CD4-positive, alpha-beta T cell treated with Interleukin-6 for 4 hours (primary cell): ENCODE measurements at places on chromosomes 2 and 18.

- DNase-seq: no peak
Observed at GRCh38 chr18:44080054-44080453, 600.6 kb upstream of the SETBP1 start.

GRCh38 chr18:73270920-73271634 is 403.3 kb upstream of the NETO1 start:
- DNase-seq: no peak

DNA sequence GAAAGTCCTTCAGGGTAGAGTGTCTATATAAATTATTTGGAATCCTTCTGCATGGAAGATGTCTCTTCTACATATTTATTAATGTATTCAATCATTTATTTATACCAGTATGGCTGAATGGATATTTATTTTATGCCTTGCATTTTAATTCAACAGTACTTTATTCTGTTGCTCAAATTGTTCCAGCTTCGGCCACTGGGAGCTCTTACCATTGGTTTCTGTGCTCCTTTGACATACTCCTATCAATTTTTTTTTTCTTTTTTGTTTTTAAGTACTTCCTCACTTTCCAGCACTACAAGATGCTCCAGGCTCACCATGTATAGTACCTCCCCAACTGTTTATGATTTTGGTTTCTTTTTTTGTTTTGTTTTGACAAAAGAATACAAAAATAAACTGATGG is 39.4 kb upstream of the WIPF1 start:
- no peak for DNase-seq

DNA sequence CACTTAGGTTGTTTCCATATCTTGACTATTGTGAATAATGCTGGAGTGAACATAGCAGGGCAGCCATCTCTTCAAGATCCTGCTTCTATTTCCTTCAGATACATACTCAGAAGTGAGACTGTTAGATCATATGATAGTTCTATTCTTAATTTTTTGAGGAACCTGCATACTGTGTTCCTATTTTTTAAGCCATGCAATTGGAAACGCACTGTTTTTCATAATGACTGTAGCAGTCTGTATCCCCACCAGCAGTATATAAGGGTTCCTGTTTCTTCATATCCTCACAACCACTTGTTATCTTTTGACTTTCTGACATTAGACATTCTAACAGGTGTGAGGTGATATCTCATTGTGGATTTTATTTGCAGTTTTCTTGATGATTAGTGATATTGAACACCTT is 15.5 kb downstream of the NEURL3 start:
- DNase-seq: no peak

GRCh38 chr2:25420820-25421237 is 79.1 kb upstream of the DNMT3A start:
- DNase-seq: no peak

DNA sequence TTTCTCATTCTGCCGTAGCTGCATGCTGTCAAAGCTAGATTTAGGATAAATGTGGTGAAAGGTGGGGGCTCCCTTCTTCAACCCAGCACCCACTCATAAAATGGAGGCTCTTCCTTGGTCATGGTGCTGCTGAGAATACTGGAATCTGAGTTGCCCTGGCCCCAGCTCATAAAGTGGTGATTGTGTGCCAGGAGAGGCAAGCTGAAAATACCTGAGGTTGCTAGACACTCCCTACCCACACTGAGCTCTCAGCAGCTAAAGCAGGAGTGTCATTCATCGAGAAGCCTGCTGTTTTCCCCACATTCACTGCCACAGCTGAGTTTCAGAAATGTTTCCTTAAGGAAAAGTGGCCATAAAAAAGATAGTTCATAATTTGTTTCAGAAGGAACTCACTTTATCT is 297.1 kb upstream of the RBMS1 start:
- no peak for DNase-seq

DNA sequence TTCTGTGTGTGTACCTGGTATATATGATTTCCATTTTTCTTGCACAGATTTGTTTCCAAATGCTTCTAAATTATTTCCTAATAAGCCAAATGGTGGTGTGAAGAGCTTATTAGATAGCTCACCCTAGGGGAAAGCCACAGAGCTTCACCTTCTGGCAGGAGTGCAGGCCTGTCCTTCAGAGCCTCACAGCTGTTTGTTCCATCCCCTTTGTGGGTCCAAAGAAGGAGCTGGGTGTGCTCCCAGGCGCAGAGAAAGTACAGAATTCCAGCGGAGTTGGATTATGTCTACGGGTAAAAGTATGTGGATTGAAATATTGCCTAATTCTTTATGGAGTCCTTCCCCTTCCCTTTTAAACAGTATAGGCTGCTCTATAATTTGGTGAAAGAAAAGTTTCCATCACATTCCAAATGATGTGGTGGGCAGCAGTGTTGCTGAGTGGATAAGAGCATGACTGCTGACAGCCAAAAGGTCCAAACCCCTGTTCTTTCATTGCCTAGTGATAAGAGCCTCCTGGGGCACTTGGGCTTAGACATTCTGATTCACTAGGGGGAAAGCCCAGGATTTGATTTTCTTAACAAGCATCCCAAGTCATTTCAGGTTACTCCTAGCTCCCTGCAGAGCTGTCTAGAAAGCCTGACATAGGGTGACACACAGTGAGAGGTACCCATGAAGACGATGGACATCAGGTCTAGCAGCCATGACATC is 86.6 kb downstream of the WDSUB1 start:
- no peak for DNase-seq

DNA sequence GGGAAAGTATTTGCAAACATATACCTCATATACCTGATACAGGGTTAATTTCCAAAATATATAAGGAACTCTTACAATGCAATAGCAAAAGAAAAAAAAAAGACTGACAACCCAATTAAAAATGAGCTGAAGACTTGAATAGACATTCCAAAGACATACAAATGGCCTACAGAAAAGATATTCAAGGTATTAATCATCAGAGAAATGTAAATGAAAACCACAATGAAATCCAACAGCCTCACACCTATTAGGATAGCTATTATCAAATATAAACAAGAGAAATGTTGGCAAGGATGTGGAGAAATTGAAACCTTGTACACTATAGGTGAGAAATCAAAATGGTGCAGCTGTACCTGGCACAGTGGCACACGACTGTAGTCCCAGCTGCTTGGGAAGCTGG is 25.7 kb downstream of the NR4A2 start:
- no peak for DNase-seq

GRCh38 chr2:105143467-105144151 is 97.9 kb upstream of the GPR45 start:
- DNase-seq: peak; percentile 46

GRCh38 chr2:222663479-222663878 is 7.6 kb upstream of the FARSB start:
- no peak for DNase-seq

DNA sequence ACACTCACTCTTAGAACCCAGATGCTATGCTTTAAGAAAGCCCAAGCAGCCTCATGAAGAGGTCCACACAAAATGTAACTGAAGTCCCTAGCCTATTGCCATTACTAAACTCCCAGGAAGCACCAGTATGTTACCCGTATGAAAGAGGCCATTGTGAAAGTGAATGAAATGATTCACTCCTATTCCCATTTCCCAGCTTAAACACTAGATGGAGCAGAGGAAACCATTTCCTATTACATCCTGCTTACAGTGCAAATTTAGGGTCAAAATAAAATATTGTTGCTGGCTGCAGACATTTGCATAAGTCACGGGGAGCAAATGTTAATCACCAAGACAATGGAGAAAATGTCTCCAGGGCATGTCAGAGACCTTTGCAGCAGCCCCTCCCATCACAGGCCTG is 989.7 kb upstream of the CRIM1 start:
- DNase-seq: no peak

- DNase-seq: no peak
Observed at GRCh38 chr2:234793212-234793785, 158.5 kb upstream of the SH3BP4 start.

DNA sequence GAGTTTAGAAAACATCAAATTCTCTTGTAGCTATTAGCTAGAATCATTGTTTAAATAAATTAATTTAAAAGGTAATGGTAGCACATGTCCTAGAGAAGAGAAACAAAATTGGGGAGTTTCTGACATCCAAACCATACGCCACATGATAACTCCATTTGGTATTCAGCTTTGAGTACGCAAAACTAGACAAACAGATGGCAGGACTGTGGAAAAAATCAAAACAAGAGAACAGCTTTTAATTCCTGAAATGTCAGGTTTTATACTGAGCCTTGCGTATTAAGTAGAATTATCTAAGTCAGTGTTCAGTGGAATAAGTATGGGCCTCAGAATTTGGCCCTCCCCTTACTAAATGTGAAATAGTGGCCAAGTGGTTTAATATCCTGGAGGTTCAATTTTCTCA is 82.4 kb upstream of the PDE1A start:
- no peak for DNase-seq

- DNase-seq: no peak
Observed at GRCh38 chr2:208657468-208657867, 250.9 kb downstream of the PTH2R start.

GRCh38 chr2:214837466-214837865 is 28.0 kb upstream of the BARD1 start:
- no peak for DNase-seq

- no peak for DNase-seq
Observed at GRCh38 chr2:232162187-232162586, 200.7 kb downstream of the DIS3L2 start.

DNA sequence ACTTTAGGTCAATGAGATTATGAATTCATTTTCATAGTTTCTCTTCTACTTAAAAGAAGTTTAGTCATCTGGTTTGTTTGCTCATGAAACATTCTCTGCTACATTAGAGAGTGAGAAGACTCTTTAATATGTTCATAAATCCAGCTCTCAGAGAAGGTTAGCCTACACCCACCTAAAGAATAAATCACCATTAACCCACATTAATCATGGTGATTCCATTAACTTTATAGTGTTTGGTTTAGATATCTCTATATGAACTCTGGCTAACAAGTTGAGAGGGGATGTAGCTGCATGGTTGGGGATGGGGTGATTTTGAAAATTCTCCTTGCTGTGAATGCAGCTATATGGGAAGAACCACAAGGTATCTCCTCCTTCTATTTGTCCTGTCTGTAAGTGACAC is 10.7 kb downstream of the TFPI start:
- DNase-seq: no peak
